Upper lobe of right lung (tissue), 1 donor: ENCODE measurements at places on chromosomes 6 and 20.
A peak's percentile ranks its signal among the peaks of the same experiment; 100 is the strongest.

DNA sequence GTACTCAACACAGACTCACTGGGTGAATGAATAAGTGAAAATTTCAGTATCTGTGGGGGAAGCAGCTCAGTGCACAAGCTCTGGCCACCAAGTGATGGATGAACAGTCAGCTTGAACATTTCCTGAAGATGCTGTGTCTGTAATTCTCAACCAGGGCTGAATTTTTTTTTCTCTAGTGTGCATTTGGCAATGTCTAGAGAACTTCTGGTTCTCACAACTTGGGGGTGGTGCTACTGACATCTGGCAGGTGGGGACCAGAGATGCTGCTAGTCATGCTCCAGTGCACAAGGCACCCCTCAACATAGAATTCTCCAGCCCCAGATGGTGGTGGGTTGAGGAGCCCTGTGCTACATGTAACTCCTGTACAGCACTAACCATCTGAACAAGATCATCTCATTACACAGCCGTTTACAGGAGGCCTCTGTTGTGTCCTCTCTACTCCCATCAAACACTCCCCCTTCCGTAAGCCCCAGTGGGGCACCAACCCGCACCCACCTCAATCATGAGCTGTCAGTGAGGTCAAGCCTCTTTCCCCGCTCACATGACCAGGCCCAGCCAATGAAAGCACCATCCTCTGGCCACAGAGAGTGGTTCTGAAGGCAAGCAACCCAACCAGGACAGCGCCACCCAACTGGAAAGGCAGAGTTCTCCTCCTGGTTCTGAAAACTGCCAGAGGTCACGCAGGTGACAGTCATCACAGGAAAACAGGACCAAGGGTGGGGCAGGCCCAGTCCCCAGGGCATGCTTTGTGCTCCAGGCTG lies 103.9 kb upstream of the PMEPA1 start:
- no peak for DNase-seq

DNA sequence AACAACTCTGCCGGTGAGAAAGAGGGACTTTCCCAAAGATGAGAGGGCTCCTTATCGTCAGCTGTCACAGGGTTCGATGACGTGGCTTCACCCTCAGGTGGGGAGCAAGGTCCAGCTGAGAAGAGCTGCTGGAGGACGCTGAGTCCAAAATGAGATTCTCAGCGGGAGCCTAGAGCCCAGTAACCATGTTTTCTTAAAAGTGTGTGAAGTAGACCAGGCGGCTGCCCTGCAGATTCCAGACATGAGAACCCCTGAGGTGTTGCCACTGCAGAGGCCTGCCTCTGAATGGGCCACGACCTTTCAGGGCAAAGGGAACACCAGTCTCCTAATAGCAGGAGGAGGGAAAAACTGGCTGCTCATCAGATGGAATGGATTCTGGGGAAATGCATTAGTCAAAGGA lies 375.1 kb downstream of the BTBD9 start:
- DNase-seq: no peak

GRCh38 chr6:86973088-86973487 lies 35.8 kb downstream of the HTR1E start:
- no peak for DNase-seq

DNA sequence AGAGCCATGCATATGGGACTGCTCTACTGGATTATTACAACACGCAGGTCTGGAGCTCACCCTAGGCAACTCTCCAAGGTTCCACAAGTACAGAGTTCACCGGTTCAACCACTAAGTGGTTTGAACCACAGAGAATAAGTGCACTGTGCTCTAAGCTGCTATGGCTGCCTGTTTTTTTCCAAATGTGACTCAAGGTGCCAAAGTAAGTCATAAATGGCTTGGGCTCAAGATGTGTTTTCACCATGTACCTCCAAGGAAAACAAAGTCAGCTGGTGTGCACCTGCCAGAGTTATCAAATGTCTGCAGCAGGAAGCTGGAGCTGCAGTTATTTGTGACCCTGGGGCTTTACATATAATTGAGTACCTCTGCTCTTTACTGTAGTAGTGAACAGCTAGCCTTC lies 76.7 kb downstream of the PREP start:
- no peak for DNase-seq

DNA sequence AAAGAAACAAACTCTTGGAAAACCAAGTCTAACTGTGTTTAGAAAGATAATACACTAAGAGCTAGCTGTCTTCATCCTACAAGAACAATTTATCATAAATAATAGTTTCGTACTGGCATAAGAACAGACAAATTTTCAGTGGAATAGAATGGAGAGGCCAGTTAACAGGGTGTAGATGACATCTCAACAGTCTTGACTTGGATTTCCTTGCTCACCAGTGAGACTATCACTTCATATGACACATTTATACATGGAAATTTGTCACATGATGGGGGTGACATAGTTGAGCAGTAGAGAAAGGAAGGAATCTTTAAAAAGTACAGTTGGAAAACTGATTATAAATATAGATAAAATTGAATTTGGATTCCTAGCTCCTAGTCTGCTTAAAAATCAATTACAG lies 35.6 kb downstream of the TNFAIP3 start:
- no peak for DNase-seq

DNA sequence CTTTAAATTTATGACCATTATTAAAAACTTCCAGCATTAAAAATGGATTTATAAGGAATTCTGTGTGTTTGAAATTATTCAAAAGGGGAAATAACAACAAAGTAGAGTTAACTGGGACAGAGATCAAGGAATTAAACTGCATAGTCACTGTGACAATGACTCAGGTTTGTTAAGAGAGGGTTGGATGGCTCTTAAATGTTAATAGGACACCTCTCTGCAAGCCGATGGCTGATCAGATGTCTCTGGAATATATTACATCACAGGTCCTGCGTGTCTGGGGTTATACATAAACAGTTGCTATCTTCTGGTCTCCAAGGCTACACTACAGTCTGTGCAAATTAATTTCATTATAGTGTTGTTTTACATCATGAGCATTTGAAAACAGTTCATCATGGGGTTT lies 574.3 kb downstream of the COL12A1 start:
- DNase-seq: no peak

GRCh38 chr20:58020656-58021454 lies 207.6 kb downstream of the ANKRD60 start:
- DNase-seq: no peak

DNA sequence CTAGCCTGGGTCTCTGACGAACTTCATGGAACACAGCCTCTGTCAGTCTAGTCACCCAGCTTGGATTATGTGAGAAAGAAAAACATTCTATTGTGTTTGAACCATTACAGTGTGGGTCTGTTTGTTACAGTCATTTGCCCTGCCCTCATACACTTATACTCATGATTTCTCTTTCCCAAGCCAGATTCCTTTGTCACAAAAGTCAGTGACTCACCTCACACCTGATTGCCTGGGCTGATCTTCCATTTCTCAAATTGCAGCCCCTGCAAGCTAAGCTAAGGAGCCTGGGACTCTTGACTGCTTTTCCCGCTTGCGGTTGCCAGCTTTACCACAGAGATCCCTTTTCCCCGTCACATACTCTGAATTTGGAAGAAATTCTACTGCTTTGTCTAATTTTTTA lies 395.9 kb downstream of the SAMD5 start:
- DNase-seq: no peak

GRCh38 chr6:154593122-154593521 lies 82.6 kb upstream of the CNKSR3 start:
- DNase-seq: no peak

- DNase-seq: no peak
Observed at GRCh38 chr6:133262804-133263203, 21.6 kb downstream of the EYA4 start.

GRCh38 chr20:54203281-54203680 lies 4.6 kb upstream of the PFDN4 start:
- DNase-seq: no peak

GRCh38 chr6:35051396-35051795 lies 89.7 kb downstream of the TCP11 start:
- no peak for DNase-seq

GRCh38 chr20:10488534-10488933 lies 53.4 kb downstream of the SLX4IP start:
- DNase-seq: no peak

- no peak for DNase-seq
Observed at GRCh38 chr20:40896814-40897700, 131.6 kb upstream of the TOP1 start.

DNA sequence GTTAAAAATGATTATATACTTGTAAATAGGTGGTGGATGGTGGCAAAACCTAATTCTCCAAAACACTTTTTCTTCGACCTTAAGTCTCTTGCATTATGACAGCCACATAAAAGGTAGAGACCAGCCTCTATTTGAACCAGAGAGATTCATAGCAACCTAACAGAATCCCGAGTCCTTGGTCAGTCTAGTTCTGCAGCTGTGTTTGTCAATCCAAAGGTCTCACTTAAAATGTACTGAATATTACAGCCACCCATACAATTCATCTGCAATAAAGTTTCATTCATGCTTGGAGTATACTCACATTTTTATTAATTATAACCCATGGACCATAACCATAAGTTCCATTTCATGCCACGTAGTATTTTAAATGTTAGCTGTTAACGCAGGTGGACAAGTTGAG lies 87.2 kb downstream of the EPM2A start:
- DNase-seq: no peak

GRCh38 chr20:16844406-16844805 lies 96.2 kb downstream of the OTOR start:
- no peak for DNase-seq

- no peak for DNase-seq
Observed at GRCh38 chr20:9144643-9145042, 75.8 kb downstream of the PLCB4 start.

DNA sequence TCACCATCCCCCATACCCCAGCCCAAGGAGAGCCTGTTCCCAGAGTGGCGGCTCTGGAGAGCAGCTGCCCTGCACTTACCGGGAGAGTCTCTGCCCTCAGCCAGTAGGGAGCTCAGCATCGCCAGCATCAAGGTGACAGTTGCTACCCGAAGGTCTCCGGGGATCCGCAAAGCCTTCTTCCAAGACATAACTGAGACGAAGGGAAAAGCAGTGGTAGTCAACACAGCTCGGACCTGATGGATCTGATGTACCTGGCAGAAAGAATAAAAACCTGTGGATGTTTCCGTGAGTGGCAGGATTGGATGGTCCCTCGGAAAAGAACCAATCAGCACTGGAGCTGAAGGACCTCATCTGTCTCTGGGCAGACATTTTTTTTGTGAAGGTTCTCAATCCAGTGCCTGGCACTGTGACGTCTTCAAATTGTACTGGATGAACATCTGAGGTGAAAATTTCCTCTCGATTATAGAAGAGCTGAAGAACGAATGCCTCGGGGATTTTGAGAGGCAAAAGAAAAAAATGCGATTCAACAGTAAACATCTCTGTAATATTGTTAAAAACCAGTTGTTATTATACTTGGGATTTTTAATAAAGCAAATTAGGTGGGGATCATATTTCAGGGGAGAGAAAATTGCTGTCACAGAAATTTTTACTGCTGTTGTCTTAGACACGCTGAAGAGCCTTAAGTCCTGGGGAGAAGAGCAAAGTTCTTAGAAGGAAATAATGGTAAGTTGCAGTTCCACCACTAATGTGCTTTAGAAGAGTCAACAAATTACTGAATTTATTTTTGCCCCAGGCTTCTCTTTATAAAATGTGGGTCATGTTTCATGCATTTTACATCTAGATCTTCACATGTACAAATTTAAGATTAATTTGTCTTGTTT lies at the start of gene HLA-DQB1:
TSS of gene HLA-DQB1 (minus strand) at position 238 of the 881 bp plus-strand sequence. CDS start at position 188, 50 bp downstream.
- DNase-seq: no peak

- no peak for DNase-seq
Observed at GRCh38 chr20:13295637-13296036, 74.6 kb downstream of the ISM1 start.

DNA sequence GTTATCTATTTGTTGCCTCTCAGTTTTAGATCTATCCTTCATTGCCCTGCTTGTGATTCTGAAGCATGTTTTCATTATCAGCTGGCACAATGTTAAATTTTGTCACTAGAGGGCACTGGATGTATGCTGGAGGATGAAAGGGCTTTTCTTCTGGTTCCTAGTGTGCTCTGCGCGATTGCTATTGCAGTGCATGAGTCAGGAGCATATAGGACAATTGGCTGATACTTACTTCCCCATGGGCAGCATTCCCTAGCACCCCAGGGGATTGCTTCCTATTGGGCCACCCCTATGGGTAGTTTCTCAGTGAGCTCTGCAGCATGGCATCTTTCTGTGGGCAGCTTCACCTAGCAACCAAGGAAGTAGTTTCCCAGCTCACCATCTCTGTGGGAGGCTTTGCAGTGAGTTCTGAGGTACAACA lies 280.3 kb upstream of the SYNCRIP start:
- no peak for DNase-seq

GRCh38 chr6:90701926-90702325 lies 115.1 kb upstream of the MAP3K7 start:
- no peak for DNase-seq

DNA sequence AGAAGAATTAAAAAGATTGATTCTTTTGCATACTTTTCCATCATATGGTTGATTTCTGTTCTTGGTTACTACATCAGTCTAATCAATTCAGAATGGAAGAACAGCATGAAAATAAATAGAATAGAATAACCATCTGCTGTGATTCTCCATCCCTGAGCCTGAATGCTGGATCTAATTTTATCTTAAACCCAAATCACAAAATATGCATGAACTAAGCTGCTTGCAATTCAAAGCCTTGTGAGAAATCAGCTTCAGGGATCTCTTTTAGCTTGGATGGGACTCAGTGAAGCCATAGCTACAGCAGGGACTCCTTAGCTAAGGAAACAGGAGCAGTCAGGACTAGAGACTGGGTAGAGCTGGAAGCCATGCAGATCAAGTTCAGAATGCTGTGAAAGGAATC lies 74.1 kb downstream of the TPBG start:
- no peak for DNase-seq

GRCh38 chr20:14992153-14992552 lies 654.7 kb upstream of the FLRT3 start:
- DNase-seq: no peak

DNA sequence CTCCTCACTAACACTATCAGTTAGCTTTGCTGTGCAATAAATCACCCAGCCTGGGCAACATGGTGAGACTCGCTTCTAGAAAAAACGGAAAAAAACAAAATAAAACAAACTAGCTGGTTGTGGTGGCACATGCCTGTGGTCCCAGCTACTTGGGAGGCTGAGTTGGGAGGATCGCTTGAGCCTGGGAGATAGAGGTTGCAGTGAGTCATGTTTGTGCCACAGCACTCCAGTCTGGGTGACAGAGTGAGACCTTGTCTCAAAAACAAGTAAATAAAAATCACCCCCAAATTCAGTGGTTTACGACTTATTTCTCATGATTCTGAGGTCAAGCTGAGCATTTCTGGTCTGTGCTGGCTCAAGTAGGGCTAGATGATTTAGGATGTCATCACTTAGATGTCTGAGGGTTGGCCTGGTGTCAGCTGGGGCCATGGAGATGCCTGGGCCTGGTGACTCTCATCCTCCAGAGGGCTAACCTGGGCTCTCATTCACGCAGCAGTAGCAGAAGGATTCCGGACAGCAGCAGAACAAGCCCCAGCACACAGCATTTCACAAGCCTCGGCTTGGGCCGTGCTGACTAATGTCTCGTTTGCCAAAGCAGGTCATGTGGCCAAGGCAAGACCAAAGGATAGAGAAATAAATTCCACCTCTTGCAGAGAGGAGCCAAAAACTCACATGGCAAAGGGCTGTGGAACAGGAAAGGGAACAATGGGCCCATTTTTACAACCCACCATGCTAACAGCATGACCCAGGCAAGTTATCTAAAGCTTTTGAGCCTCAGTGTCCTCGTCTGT lies 32.5 kb downstream of the MGME1 start:
- peak; percentile 80 for DNase-seq

- DNase-seq: no peak
Observed at GRCh38 chr6:50543666-50544065, 169.7 kb upstream of the TFAP2D start.
